Body of pancreas (tissue), 4 donors: ENCODE measurements at places on chromosomes 3 and 15.

DNA sequence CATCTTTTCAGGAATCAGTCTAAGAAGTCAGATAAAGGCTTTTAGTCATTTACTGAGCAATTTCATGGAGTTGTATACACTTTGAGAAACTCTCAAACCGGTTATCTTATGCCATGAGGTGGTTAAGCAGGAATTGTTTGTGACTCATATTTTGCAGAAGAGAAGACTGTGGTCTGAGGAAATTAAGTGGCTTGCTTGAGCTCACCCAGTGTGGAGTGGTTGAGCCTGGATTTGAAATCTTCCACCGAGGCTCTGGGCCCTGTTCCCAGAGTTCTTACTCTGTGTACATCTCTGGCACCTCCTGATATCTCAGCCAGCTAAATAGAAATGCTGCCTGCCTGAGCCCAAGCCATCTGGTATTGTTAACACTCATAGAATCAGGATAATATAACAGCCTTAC is 37.8 kb upstream of the BCL6 start:
- no peak for DNase-seq

DNA sequence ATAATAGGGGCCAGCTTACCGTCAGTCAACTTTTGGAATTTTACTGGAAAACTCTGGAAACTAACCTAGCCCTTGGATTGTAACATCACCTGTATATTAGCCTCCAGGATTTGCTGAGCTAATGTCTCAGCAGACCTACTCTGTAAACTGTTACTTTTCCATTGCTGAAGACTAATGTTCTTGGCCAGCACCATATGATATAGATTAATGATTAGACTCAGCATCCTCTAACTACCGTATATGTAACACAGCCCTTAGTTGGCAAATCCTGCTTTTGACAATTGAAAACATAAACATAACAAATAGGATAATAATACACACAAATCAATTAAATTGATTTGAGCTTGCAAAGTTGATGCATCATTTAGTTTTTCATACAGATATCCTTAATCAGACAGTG is 26.6 kb upstream of the GBE1 start:
- DNase-seq = no peak

DNA sequence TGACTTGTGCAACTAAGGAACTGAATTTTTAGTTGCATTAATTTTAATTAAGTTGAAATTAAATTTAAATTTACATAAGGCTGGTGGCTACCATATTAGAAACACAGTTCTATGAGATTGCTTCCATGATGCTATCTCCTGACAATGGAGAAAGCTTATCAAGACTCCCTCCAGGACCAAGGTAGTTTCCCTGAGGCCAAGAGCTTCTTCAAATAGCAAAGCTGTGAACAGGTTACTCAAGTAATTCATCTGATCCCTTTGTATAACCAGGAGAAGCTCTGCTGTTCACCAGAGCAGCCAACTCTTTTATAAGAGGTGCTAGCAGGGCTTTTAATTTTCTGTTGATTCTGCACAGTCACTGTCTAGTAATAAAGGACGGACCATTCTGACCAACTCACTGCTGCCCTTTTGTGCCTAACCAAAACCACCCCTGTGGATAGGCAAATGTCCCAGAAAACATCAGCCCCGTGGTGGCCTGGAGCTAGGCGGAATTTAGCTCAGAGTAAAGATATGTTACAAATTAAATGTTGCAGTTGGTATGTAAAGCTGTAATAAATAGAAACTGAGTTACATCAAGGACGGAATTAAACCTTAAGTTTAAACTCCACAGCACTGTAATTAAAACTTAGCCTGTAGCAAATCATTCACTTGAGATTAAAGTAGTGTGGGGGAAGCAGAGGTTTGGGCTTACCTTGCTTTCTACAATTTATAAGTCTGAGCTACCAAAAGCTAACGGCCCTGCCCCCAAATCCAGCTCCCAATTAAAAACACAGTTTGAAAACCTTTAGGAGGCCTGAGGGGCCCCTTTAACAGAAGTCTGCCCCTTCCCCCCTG is 55.6 kb upstream of the LRTM1 start:
- DNase-seq = no peak

GRCh38 chr15:75468913-75469598 is 17.6 kb upstream of the SIN3A start:
- peak; percentile 14 for DNase-seq

DNA sequence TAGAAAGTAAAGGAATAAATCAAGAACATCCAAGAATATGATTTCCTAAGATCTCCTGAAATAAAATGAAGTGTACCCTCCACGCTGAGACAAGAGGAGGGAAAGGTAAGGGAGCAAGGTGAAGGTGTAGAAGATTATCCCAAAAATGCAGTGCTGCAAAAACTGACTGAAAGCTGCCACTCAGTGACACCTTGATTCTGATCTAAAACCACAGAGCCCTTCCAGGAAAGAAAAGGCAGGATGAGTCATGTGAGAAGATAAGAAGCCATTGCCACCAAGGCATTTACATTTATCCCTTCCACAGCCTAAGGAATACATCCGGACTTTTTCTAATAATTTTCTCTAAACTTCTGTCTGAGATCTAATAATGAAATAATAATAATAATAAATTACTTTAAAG is 49.9 kb downstream of the IGSF11 start:
- DNase-seq = no peak

DNA sequence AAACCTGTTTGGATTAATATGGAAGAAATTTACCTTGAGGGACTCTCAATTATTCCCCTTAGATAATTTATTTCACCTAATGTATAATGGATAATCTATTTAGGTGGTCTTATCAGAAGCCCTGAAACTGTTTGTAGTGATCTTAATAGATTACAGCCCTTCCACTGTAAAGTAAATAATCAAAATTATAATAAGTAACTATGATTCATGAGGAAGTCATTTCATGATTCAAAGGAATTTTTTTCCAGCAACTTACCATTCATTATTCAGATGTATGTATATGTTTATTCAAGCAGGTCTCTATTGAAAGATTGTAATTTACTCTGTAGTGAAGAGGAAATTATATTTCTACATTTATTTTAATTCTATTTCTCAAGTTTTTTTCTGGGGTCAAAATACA is 250.6 kb upstream of the ROBO1 start:
- no peak for DNase-seq

GRCh38 chr15:101053261-101053660 is 134.1 kb downstream of the LRRK1 start:
- DNase-seq = no peak

DNA sequence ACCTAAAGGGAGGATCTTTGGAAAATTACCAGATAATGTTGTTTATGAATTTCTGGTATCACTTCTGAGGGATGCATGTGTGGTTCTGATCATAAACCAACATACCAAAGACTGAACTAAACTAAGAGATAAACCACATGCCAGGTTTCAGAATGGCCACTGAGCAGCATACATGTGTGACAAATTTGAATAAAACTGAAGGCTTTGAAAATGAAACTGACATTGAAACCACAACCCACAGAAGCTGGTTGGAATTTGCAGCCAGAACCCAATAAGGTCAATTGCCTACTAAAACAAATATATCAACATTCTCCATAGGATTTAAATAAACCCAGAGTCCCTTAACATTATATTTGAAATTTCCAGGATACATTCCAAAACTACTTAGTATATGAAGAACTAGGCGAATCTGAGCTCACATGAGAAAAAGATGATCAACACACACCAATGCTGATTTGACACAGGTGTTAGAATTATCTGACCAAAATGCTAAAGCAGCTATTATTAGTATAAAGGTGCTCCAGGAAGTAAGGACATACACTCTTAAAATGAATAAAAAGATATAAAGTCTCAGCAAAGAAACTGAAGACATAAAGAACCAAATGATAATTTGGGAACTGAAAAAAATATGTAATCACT is 125.0 kb downstream of the ZNF280D start:
- DNase-seq = no peak

- no peak for DNase-seq
Measured at GRCh38 chr3:63745757-63746156, 73.3 kb upstream of the C3orf49 start.

DNA sequence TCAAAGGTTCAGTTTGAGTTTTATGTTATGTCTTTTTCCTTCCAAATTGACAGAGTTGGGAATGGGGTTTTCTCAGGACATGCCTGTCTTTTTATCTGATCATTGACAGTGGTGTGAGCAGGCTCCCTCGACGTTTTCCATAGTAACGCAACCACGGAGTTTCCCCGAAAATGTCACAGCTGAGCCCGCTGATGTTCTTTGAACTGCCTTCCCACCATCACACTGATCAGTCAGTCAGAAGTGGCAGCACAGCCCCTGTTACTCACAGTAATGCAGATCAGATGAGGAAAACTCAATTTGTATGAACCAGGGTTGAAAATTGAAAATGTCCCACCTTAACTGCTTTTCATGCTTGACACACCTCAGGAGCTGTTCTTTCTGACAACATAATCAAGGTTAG is 210.4 kb downstream of the NECTIN3 start:
- no peak for DNase-seq

- no peak for DNase-seq
Measured at GRCh38 chr3:11287404-11287803, 15.2 kb downstream of the ATG7 start.

GRCh38 chr3:168989396-168989795 is 674.1 kb downstream of the MECOM start:
- DNase-seq = no peak

DNA sequence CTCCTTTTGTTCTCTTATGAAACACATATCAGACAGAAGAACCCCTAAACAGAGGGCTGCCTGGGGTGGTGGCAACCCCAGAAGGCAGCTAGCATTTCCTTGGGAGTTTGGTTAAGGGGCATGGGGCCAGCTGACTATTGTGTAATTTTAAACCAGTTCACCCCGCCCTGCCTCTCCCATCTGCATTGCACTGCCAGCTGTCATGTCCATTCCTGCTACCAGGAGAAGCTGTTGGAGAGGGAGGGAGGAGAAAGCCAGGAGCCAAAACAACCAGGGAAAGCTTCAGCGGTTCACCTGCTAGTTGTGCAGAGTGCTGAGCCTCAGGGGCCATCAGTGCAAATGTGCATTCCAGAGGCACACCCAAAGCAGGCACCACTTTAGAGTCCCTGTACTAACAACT is 47.6 kb upstream of the ATP1B3 start:
- DNase-seq = peak; percentile 65

GRCh38 chr3:39869890-39870289 is 60.5 kb downstream of the MYRIP start:
- no peak for DNase-seq

GRCh38 chr3:99943931-99944761 is 126.5 kb downstream of the CMSS1 start:
- no peak for DNase-seq

DNA sequence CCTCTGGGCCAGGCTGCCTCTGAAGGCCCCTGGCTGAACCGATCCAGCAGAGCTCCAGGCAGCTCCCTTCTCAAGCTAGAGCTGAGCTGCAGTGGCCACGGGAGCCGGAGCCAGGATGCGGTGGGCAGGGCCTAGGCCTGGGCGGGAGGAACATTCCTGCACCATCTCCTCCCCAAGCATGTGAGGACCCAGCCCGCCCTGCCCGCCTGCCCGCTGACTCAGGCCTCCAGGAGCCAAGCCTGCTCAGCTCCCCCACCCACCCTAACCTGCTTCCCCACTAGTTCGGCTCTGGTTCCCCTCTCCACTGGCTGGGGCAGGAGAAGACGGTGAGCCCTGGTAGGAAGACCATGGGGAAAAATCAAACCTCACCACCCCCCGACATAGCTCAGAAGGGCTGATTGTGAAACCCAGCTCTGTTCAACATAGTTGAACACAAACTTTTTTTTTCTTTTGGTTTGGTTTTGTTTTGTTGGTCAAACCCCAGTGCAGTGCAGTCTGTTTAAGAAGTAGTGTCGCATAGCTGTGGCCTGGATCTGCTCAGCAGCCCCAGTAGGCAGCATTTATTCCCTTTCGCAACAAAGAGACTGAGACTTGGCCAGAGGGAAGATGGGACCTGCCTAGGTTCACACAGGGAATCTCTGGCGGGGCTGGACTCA is 13.5 kb downstream of the SNX33 start:
- DNase-seq = peak; percentile 61

GRCh38 chr3:5278666-5279065 is 91.2 kb downstream of the EDEM1 start:
- DNase-seq = no peak

- no peak for DNase-seq
Measured at GRCh38 chr3:108538083-108538482, 27.7 kb upstream of the MYH15 start.

- peak; percentile 48 for DNase-seq
Measured at GRCh38 chr3:73365756-73366397, 258.9 kb downstream of the PDZRN3 start.

- DNase-seq = no peak
Measured at GRCh38 chr15:68012911-68013310, 41.2 kb upstream of the PIAS1 start.

DNA sequence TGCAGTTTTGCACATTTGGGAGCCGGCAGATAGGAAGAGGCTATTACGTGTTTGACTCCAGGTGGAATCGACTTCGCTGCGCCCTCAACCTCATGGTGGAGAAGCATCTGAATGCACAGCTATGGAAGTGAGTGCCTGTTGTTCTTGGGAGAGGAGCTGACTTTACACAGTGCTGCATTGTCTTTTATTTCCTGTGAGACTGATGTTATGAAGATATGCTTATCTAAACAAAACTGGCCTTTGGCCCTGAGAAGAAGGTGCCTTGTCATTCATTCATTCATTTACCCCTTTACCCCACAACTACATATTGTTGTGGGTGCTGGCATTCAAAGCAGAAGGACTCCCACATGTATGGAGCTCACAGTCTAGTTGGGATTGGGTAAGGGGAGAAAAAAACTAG is 32.6 kb downstream of the PSMD6 start:
- no peak for DNase-seq

DNA sequence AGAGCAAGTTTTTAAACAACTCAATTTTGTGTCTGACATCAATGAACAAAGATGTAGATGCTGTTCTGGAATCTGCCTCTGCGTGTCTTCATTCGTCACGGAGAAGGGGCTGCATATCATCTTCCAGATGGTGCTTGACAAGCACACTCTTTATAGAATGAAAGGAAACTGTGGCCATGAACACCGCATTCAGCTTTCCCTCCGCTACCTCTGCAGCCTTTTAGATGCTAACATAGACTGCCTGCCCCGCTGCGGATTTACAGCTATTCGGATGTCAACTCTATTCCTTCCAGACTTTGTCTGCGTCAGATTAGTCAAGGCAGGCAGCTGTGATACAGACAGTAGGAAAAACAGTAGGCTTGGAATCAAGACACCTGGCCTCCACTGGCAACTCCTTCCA is 232.9 kb downstream of the TJP1 start:
- DNase-seq = no peak
